ENCODE measurements at places on chromosomes 5 and 9.

DNA sequence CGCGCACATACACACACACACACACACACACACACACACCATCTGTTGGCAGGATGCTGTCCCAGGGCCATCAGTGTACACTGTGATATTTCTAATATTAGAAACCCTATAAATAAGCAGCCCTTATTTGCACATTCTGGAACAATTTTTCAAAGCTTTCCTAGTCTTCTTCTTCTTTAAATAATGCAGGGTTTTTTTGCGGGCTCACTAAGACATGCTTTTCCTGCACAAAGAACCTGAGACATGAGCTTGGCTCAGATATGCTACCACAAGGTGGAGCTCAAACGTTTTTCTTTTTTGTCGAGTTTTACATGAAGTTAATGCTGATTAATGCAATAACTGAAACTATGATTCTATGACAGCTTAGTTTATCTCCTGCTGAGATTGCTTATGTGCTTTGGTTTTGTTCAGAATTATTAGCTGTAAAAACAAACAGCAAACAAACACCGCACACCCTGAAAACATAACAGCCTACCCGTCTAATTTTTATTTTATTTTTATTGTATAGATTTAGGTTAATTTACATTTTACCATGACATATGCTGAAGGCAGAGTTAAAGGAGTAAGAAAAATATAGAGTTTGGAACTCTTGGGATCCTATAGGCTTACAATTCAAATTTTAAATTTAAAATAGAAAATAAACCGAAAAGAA, 95.8 kb downstream of the ALDH1A1 start:
- DNase-seq: no peak

DNA sequence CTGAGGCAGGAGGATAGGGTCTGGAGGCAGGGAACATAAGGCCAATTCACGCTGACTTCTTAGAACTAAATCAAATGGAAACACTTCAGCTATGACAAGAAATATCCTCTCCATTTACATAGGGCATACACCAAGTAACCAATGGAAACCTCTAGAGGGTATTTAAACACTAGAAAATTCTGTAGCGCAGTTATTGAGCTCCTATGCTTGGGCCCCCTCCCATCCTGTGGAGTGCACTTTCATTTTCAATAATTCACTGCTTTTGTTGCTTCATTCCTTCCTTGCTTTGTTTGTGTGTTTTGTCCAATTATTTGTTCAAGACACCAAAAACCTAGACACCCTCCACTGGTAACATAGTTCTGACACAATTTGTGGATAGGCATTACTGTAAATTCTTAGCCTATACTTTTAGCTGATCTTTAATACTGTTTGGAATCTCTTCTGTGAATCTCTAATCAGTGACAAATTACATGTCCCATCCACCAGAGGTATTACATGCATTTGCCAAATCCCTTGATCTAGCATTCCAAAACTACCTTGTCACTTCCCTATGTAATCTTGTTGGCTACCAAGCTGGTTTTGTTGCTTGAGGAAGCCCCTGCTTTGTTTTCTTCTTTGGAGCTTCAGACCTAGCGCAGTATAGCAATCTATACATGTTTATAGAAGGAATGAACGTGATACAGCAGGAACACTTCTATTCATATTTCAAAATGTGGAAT, 61.6 kb downstream of the ST8SIA4 start:
- DNase-seq: no peak

- DNase-seq: no peak
Observed at GRCh38 chr5:157965040-157965678, 106.2 kb upstream of the CLINT1 start.

- no peak for DNase-seq
Observed at GRCh38 chr9:123883634-123884033, 46.3 kb downstream of the DENND1A start.

GRCh38 chr5:95178046-95178651, 106.7 kb downstream of the MCTP1 start:
- peak; percentile 59 for DNase-seq

DNA sequence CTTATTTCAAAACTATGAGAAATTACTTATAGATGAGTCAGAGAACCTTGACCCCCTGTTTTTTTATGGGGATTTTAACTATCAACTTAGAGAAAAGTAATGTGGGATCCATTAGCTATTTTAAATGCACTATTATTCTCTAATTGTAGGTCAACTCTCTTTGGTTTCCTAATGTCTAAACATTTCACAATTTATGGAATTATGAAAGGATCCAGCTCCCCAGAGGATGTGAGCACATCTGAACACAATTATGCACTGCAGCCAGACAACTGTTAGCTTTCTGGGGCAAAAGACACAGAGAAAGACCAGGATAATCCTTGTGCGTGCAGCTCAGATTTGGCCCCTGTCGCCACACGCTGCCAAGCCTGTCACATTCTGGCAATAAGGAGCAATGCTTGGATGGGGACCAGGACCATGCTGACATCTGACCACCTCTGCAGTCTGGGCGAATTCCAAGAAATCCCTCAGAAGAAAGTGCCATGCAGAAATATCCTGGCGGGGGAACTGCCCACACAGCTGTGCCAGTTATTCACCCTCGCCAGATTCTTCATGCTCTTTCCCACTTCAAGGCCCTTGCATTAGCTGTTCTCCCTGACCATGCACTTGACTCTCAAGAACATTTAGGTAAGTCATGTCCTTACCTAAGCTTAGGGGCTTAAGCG, 22.2 kb upstream of the CMBL start:
- DNase-seq: no peak

DNA sequence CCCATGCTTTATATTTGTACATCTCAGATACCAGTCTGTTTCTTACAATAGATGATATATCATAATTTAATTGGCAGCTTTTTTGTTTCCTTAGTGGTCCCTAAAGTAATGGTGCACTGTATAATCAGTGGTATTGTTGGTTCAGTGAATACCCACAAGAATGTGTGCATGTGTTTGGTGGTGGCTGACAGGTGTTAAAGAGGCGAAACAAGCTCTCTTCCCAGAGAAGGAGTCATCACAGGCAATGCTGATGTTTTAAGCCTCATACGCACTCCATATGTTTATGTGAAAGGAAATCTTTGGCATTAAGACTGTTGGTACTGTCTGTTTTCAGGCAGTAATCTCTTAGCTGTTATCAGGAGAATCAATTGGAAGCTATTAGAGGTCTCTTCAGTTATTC, 49.2 kb upstream of the KIAA1958 start:
- no peak for DNase-seq

DNA sequence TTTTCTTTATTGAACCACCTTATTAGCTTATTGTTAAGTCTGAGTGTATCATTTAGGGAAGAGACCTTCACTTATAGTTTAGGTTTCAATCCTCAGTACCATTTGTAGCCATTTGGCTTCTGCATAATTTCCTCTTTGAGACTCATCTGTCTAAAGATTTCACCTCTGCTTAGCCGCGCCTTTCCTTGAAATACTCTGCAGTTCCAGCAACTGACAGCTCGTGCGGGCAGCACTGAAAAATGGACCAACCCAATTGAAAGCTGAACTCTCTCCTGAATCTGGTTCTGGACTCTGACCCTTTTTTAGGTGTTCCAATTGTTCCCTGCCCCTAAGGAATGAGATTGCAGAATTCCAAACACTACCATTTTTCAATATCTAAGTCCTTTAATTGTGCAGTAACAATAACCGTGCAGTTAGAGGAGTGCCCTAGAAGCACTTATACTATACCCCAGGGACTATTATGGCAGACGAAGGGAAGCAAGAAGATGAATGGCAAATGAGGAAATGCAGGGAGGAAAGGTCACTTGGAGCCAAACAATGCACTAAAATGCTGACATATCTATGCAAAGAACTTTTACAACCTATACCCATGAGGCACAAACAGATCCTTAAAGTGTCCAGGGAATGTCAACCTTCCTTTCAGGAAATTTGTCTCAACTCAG, 50.1 kb upstream of the PDE4D start:
- DNase-seq: no peak

- no peak for DNase-seq
Observed at GRCh38 chr5:81768935-81769452, 18.1 kb upstream of the SSBP2 start.

GRCh38 chr5:20276959-20277263, 288.9 kb upstream of the CDH18 start:
- DNase-seq: no peak

DNA sequence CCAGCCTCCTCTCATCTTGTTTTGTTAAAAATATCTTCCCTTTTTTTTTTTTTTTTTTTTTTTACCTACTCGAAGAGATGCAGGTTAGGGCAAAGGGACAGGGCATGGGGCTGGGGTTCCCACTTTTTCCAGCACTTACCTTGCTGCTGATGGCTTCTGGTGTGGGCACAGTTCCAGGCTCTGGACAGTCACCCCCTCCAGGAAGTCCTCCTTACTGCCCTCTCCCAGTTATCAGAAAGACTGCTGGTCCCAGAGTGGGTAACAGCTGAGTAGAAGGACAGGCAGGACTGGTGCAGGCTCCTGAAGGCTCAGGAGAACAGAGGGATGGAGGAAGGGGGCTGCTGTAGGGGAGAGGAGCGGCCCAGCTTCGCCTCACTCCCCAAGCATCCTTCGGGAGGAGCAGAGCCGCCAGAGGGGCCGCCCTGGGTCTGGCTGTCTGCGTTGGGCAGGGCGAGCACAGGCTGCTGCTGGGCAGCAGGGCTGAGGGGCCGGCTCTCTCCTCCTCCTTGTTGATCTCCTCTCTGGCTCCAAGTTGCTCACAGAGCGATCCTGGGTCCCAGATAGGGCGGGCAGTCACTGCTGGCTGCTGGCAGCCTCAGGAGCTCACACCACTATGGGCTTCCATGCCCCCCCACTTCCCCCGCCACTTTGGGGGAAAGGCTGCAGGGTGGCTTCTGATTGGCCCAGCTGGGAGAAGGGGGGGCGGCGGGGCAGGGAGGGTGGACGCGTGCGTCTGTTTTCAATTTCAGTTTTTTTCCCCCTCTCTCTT, at the start of gene PDGFRB:
PDGFRB (minus strand) TSS at position 588 of the 769 bp plus-strand sequence. CDS start 18,798 bp downstream, outside the sequence.
- no peak for DNase-seq

GRCh38 chr9:135492886-135493669, 7.4 kb upstream of the MRPS2 start:
- DNase-seq: no peak

GRCh38 chr5:146758938-146759337, 119.6 kb downstream of the PPP2R2B start:
- DNase-seq: no peak

DNA sequence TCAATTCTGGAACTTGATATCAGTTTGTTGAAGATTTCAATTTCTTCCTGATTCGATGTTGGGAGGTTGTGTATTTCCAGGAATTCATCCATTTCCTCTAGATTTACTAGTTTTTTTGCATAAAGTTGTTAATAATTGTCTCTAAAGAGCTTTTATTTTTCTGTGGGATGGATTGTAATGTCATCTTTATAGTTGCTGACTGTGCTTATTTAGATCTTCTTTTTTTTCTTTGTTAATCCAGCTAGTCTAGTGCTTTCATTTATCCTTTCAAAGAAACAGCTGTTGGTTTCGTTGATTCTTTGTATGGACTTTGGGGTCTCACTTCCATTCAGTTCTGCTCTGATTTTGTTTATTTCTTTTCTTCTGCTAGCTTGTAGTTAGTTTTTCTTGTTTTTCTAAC, 302.0 kb upstream of the DMAC1 start:
- no peak for DNase-seq

DNA sequence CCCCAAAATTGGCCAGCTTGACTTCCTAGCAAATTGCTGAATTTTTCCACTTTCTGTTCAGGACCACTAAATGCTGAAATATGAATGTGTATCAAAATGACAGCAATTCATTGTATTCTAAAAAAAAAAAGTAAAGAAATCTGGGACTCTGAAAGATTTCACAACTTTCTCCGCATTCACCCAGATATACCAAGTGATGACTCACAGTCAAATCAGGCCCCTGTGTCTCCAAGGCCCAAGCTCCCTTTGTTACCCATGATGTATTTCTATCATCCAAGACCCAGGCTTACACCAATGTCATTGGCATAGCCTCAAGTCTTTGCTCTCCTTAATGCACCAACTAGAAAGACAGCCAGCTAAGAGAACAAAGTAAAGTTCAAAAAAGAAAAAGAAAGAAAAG, 493.9 kb downstream of the NTRK2 start:
- DNase-seq: no peak

DNA sequence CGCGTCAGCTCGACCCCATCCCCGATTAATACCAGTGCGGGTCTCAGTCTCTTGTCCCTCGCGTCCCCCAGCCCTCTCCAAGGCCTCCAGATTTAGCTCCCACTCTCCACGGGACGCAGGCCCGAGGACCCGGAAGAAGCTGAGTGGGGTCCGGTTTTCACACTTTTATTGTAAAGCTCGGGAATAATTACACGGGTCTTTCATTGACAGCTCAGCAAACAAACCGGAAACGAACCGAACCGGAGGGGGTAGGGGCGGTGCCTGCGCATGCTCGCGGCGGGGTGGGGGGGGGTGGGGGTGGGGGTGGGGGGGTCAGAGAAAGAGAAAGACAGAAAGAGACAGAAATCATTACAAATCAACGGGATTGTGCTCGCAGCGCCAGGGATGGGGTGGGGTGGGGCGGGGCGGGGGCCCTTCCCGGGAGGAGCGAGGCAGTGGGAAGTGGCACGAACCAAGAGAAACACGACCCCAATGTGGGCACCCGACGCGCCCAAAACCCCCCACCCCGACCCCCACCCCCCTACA, 27.9 kb downstream of the PCDH1 start:
- DNase-seq: peak; percentile 50

- peak; percentile 88 for DNase-seq
Observed at GRCh38 chr5:152634586-152634985, 229.5 kb upstream of the NMUR2 start.

GRCh38 chr5:95086927-95087815, 197.7 kb downstream of the MCTP1 start:
- no peak for DNase-seq

GRCh38 chr5:138936225-138936967, 61.3 kb upstream of the LRRTM2 start:
- DNase-seq: no peak

DNA sequence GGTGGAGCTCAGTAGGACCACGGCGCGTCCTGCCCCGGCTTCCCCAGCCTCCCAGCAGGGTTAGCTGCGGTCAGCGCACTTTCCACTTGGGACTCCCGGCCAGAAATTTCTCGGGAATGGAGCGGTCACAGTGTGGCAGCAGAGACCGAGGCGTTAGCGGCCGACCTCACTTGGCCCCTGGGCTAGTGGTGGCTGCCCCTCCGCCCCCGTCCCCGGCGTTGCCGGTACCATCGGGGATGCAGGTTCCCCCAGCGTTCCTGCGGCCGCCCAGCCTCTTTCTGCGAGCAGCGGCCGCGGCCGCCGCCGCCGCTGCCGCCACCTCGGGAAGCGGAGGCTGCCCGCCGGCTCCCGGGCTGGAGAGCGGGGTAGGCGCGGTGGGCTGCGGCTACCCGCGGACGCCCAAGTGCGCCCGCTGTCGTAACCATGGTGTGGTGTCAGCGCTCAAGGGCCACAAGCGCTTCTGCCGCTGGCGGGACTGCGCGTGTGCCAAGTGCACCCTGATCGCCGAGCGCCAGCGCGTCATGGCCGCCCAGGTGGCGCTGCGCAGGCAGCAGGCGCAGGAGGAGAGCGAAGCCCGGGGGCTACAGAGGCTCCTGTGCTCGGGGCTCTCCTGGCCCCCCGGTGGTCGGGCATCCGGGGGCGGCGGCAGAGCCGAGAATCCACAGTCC, 460 bp downstream of the DMRTA1 start:
- DNase-seq: peak; percentile 67

- DNase-seq: no peak
Observed at GRCh38 chr5:158207733-158208132, 348.8 kb upstream of the CLINT1 start.
